ENCODE measurements at places on chromosomes 1 and 21. TPM values are rescaled to one million over a fixed set of nuclear protein-coding genes. Genes with fewer than 3 reads are reported as not detected.

S100A2 gene
- 1.1 TPM for total RNA-seq

DNAJC11 gene
- total RNA-seq: 37.7 TPM

TLCD4 gene
- 18.7 TPM for total RNA-seq

MROH7 gene
- 2.6 TPM for total RNA-seq

SON gene
- total RNA-seq: 251 TPM

RHEX gene
- total RNA-seq: 7.4 TPM

DNA sequence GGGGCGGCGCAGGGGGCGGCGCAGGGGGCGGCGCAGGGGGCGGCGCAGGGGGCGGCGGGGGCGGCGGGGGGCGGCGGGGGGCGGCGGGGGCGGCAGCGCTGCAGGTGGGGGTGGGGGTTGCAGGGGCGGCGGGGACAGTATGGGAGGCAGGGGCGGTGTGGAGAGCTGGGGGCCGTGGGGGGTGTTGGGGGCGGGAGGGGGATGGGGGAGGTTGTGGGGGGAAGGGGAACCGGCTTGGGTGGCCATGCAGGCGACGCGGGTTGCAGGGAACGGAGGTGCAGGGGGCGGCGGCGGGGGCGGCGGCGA is 13.0 kb upstream of the SLC19A1 start:
- no peak for DNase-seq

DNA sequence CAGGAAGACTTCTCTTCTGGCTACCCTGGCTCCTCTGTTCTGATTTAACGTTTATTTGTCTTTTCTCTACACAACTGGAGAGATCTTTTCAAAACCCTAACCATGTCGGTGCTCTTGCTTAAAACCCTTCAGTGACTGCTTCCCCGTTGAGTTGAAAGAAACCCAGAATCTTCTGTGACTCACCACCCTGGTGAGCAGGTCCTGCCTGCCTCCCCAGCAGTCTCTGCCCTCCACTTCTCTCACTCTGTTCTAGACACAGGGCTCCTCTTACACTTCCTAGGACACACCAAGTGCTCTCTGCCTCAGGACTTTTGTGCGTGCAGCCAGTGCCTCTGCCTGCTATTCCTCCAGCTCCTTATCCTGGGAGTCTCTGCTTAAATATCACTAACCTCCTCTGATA is 131.4 kb downstream of the IER5 start:
- no peak for DNase-seq

DNA sequence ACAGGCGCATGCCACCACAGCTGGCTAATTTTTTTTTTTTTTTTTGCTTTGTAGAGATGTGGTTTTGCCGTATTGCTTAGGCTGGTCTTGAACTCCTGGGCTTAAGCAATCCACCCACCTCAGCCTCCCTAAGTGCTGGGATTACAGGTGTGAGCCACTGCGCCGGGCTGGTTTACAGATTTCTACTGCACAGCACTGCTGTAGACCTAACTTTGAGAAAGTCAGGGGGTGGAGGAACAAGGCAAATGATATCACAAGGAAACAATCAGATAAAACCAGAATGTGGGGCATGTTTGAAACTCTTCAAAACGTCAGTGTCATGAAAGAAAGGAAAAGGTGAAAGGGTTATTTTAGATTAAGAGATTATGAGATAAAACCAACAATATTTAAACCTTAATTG is 45.3 kb downstream of the URB2 start:
- DNase-seq: no peak

DNA sequence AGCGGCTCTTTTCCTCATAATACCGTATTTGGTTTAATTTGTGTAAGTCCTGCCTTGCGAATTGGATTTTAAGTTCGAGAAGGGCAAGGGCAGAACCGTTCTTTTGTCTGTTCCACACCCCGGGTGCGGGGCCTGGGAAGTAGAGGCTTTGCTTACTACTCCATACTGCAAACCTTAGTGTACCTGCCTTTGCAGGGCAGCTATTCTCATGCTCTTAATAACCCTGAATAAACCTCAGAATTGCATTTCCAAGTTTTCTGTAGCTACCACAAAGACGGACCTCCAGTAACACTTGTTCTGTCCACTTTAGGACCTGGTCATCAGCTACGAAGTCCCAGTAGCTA is 657 bp upstream of the HNRNPU start:
- peak; percentile 64 for DNase-seq

GRCh38 chr1:119898530-119898929 is 2.2 kb upstream of the ADAM30 start:
- no peak for DNase-seq

- no peak for DNase-seq
Measured at GRCh38 chr1:178749581-178750166, 24.6 kb downstream of the RALGPS2 start.

DNA sequence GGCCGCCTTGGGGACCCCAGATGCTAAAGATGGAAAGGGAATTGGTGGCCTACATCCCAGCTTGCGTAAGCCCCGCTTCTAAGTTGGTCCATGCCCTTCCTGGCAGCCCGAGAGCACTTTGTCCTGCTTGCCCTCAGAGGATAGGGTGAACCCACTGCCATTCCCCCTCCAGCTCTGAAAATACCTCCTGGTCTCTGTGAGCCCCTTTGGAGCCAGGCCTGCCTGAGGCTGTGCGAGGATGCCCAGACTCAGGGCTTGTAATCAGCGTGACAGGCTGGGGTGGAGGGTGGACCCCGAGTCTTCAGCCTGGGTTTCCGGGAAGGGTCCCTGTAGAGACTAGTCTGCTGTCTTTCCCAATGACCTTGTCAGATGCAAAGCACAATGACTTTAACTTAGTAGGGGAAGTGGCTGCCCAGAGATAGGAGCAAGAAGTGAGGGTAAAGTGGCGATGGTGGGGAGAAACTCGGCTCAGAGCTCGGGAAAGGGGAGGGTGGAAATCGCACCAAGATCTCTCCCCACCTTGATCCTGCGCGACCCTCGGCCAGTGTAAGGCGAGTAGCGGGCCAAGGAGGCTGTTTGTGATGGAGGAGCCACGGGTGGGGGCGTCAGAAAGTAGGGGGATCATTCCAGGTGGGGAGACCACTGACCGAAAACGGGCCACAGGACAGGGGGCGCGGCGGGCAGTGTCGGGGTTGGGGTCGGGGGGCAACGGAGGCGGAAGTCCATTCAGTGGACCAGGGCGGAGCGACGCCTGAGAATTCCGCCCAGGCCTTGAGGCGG is 2.7 kb upstream of the HES3 start:
- no peak for DNase-seq

GRCh38 chr1:1203561-1204424 is 2.6 kb downstream of the TNFRSF18 start:
- DNase-seq: peak; percentile 13

Data from lung (tissue), 17 donors.